ENCODE measurements at places on chromosomes 12 and 14.

DNA sequence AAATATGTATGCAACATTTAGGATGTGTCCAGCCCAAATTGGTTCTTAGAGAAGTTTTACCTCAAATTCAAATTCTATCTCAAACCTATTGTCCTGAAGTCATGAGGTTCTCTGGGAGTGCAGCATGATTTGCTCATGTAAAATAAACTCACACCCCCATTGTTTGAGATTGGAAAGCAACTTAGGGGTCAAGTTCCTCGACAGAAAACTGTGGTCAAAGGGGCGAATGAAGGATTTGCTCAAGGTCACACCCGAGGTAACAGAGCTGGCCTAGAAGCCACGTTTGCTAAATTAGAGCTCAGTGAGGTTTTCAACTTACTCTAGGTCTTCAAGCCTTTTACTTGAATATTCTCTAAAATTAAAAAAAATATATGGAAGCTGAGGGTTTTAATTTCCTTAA is 197.7 kb upstream of the GZMB start:
- no peak for DNase-seq

DNA sequence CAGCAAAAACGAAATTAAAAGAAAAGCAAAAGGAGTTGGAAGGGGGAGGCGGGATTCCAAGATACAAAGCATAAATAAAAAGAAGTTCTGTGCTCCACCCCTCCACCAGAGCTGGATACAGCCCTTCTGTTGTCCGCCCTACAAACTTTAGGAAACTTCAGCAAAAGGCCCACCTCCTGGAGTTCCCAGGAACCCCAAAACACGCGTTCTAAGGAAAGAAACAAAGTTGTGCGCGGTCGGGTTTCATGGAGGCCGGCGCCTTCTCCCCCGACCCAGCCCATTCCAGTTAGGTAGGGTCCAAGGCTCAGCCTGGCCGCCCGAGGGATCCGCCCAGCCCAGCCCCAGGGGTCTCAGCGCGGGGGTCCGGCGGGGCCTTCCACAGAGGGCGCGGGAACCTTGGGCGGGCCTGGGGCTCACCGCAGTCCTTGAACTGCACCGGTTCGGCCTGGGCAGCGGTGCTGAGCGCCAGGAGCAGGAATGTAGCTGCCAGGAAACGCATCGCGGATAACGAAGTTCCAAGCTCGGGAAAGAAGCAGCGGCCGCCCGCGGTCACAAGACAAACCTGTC is at the start of gene NPC2:
Gene NPC2 (minus strand): TSS at position 530 of the 567 bp plus-strand sequence. CDS start 31 bp downstream, at position 499.
- DNase-seq, result no peak

- DNase-seq, result no peak
These were observed 258.0 kb upstream of the PLEKHG7 start for GRCh38 chr12:92444763-92445162.

- DNase-seq, result no peak
These were observed 94.1 kb upstream of the GARIN6 start for GRCh38 chr12:99553461-99553860.

GRCh38 chr12:48696626-48697025 is 14.6 kb upstream of the KANSL2 start:
- no peak for DNase-seq

- peak; percentile 85 for DNase-seq
These were observed 15.4 kb upstream of the CARMIL3 start for GRCh38 chr14:24036169-24036962.

DNA sequence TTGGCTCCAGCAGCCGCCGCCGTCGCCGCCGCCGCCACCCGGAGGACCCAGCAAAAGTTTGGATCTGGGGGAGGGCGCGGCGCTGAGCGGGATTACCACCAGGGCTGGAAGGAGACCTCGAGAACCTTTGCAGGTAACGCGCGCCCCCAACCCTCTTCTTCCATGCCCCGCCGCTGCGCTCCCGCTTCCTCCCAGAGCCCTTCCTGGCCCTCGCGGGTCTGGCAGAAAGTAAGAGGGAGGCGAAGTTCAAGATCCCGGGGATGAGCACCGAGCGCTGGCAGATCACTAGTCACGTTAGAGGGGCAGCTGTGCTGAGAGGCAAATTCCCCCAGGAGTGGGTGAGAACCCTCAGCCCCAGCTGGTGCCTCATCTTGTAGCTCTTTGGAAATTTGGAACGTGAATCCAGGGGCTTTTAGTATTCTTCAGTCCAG is 3.9 kb downstream of the FLRT2 start:
- peak; percentile 6 for DNase-seq

DNA sequence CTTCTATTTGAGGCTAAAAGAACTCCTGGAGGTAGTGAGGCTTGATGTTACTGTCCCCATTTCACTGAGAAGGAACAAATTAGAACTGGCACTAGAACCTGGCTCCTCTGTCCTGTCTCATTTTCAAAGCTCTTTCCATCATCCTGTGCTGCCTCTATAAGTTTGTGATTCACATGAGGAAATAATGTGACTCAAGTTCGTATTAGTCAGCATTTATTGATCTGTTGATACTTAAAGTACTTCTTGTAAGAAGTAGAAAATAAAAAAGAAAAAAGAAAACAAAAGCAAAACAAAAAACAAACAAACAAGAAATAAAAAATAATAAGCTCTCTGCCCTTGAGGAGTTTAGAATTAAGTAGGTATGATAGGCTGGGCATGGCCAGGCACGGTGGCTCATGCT is 2.3 kb upstream of the ESPL1 start:
- DNase-seq, result no peak

DNA sequence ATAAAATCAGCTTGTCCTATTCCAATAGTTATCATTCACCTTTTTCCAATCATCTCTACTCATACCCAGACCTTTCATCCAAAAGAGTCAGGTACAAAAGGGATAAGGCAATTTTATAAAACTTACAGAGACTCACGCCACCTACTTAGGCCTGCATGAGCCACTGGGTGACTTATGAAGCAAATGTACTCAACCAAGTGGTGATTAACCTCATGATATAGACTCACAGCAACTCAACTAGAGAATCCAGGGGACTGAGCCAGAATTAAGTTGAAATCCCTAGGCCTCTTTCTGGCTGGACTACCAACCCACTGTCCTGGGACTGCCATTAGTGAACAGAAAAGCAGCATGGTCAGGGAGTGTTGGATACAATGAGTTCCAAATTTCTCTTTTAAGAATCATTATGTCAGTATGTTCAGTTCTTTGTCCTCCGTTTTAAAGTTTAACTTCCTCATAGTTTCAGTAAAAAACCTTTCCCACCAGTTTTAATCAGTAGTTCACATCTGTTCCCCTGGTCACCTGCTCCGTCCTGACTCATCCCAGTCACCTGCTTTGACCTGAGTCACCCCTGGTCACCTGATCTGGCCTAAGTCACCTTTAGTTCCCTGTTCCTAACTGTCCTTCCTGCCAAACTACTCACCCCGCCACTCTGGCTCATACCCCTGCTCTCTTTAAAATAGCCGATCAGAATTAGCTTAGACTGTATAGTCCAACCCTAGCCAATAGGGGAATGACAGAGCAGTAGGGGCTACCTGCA is 36.8 kb downstream of the SPTSSA start:
- no peak for DNase-seq

DNA sequence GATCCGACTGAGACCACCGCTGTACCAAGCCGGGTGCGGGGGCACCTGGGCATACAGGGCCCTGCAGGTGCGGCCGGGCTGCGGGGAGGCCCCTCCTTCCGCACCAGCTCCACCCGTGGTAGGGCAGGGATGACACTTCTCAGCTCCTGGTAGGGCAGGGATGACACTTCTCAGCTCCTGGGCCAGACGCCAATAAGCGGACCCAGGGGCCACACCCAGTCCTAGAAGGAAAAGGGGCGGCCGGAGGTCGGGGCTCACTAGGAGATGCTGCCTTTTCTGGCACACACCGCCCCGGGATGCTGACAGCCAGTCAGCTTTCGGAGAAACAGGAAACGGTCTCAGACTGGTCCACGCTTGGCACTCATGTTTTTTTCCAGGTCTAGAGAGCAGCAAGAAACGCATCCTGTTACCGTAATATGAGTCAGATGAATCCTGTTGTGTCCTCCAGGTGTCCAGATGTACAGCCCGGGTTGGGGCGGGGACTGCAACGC is 34.8 kb downstream of the NFKBIA start:
- DNase-seq, result no peak

GRCh38 chr12:101287357-101287756 is 7.5 kb downstream of the UTP20 start:
- DNase-seq, result no peak

- DNase-seq, result peak; percentile 78
These were observed 16.6 kb upstream of the FBXO34 start for GRCh38 chr14:55254581-55254980.

- DNase-seq, result no peak
These were observed 112.8 kb downstream of the DACT1 start for GRCh38 chr14:58750321-58751269.

- DNase-seq, result no peak
These were observed 59.8 kb upstream of the CISTR start for GRCh38 chr12:53811606-53812005.

DNA sequence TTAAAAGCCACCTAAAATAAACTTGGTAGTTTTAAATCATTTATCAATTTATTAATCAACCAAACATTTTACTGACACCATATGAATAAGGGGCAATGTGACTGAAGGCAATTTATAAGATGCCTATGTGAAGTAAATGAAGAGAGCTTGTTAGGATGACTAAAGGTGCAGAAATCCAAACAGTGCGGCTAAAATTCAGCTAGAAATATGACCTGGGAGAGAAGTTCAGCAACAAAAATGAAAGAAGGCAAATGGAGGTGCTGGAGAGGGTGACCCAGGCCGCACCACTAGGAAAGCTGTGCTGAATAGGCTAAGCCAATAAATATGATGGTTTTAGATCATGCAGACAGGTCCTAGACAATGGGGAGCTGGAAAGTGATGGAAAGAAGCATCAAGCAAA is 403.7 kb downstream of the BTG1 start:
- no peak for DNase-seq

- DNase-seq, result no peak
These were observed 11.5 kb upstream of the HELB start for GRCh38 chr12:66290716-66291200.

GRCh38 chr12:54879150-54879549 is 24.8 kb downstream of the MUCL1 start:
- no peak for DNase-seq

DNA sequence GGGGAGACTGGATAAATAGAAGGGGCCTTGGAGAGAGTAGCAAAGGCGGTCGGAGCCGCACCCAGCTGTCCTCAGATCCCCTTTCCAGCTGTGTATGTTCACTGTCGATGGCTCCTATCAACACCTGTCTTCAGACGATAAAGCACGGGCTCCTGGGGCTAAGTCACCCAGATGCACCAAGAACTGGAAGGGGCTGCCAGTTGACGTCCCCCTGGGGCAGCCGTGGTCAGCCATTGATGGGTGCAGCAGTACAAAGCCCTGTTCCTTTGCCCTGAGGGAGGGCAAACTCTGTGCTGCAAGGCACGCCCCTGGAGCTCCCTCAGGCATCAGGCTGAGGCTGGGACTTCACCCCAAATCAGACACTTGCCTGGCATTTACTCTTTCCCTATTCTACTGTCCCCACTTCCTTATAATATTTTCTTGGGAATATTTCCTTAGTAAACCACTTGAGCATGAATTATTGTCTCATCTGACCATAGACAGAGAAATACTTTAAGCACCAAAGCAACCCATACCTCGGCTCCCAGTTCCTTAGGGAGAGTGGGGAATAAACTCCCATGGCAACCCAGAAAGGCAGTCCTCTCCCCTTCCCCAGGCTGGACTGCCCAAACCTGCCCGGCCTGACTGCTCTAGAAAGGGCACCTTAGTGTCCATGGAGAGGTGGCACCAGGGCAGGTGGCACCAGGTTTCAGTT is 59.6 kb upstream of the SCN8A start:
- DNase-seq, result no peak

- no peak for DNase-seq
These were observed 26.8 kb downstream of the CORO1C start for GRCh38 chr12:108704527-108704926.

DNA sequence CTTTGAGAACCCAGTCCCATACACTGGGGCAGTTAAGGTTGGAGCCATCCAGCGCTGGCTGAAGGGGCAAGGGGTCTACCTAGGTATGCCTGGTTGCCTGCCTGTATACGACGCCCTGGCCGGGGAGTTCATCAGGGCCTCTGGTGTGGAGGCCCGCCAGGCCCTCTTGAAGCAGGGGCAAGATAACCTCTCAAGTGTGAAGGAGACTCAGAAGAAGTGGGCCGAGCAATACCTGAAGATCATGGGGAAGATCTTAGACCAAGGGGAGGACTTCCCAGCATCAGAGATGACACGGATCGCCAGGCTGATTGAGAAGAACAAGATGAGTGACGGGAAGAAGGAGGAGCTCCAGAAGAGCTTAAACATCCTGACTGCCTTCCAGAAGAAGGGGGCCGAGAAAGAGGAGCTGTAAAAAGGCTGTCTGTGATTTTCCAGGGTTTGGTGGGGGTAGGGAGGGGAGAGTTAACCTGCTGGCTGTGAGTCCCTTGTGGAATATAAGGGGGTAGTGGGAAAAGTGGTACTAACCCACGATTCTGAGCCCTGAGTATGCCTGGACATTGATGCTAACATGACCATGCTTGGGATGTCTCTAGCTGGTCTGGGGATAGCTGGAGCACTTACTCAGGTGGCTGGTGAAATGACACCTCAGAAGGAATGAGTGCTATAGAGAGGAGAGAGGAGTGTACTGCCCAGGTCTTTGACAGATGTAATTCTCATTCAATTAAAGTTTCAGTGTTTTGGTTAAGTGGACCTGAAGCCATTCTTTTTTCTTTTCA is 9.2 kb downstream of the ERP29 start:
- DNase-seq, result no peak

DNA sequence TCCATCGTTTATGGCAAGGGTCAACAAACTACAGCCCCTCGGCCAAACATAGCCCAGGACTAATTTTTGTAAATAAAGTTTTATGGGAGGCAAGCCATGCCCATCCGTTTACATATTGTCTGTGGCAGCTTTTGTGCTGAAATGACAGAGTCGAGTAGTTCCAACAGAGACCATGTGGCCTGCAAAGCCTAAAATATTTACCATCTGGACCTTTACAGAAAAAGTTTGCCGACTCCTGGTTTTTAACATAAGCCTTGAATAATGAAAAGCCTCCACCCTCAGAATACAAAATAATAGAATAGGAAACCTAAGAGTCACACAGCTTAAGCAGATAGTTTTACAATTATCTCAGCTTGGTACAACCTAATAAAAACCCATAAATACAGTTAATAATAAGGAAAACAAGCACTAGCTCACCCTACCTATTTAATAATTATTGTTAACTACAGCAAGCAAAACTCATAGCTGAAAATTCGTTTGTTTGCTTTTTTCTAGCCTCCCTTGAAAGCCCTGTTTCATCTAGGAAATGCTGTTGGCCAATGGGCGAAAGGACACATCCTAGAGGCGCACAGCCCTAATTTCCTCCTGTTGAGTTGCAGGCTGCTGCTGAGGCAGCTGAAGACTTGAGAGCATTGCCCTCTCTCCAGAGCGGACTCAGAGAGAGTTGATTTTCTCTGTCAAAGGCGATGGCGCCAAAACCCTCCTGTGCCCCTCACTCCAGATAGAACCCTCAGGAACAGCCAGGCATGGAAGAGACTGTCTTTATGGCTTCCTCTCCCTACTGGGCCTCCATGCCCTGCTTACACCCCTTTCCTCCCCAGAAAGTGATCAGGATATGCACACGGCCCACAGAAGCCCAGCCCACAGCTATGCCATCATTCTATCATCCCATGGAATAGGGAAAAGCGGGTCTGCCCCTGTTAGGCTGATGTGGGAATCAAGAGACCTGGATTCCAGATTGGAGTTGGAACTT is 107.2 kb downstream of the DPF3 start:
- no peak for DNase-seq
